ENCODE measurements at places on chromosomes 13 and 19.
A peak's percentile ranks its signal among the peaks of the same experiment; 100 is the strongest.

DNA sequence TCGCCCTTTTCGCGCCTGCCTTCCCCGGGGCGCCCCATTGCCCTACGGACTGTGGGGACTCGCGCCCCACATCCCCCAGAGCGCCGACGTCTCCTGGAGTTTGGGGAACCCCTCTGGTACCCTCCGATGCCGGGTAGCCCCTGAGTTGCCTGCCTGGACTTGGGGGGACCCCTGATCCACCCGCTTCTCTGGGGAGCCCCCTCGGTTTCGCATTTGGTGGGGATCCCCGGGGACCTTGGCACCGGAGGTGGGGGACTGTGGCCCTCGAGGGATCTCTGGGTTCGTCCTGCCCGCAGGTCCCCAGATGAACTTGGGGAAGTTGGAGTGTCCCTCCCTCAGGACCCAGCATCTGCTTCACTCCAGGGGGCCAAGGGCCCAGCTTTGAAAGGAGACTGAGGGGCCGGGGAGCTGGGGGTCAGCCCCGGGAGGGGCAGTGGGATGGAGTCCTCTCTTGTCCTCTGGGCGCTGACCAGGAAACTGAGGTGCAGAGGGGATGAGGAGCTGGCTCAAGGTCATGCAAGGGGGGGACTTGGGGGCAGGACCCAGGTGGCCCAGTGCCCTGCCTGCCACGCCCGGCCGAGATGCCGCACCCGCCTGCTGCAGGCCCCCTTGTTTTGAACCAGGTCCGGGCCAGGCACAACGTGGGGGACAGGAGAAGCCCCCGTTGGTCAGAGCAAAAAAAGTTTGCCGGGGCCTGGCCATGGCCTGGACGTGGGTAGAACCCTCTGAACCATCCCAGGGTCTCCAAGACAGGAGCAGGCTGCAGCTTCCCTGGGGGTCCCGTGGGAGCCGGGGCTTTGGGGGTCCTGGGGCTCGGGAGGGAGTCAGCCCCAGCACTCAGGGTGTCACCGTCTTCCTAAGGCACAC lies 1.0 kb downstream of the EFNA2 start:
- no peak for DNase-seq

DNA sequence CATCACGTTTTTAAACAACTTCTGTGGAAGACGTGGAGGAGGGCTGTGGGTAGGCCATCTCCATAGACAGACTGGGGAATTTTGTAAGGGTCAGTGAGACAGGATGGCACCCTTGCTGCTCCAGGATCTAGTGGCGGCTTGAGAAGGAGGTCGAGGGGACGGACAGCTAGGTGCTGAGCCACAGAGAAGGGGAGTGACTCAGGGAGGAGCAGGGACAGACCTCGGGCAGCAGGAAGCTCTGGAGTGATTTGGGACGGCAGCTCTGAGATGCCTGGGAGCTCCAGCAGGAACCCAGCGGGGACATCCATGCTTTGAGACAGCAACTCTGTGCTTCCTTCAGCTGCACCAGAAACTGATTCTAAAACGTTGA lies 169.1 kb upstream of the SOX1 start:
- DNase-seq = no peak

GRCh38 chr19:55080121-55080967 lies 4.7 kb downstream of the EPS8L1 start:
- peak; percentile 52 for DNase-seq

DNA sequence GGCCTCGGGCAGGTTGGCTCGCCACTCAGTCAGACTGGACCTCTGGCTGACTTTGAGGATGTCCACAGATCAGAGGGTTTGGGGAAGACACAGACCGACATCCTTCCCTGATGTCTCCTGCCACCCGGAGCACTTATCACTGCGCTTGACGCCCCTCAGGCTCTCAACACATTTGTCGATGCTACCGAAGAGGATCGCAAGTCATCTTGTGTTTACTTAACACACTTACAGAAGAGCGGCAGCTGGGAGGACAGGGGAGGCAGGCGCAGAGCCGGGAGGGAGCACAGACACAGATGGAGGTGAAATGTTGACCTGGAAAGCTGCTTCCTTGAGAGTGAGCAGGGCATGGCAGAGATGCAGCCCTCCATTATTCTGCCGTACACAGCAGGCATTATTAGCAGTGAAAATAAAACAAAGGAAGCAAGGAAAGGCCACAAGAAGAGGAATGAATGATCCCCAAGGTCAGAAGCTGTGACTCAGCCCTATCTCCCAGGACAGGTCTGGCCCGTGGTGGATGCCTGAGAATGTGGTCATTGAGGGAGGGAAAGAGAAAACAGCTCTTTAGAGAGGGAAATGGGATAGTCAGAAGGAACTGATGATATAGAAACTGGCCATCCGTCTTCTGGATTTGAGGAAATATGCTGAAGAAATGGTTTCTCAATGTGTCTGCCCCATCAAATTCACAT lies 549.5 kb upstream of the ARGLU1 start:
- DNase-seq = no peak

DNA sequence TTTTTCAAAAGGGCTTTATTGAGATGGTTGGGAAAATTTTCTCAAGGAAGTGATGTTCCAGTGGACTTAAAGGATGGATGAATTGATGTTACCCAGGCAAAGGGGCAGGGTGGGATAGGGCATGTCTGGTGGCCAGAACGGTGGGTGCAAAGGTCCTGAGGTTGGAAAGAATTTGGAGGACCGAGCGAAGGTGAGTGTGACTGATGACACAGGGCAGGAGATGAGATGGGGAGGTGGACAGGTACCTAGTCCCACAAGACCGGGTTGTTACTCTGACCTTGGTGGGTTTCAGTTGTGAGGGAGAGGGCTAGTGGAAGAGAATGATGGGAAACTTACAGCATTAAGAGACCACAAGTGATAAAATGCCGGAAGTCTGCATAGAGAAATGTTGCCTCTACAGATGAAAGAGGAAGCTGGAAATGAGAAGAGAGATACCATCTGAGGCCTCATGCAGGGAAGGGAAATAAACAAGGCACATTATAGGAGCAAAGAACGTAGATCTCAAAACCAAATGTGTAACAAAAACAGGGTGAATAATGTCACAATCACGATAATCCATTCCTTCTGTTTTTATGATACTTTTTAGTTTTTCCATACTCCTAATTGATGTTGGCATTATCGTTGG lies 4.5 kb downstream of the ADGRE1 start:
- DNase-seq = no peak

DNA sequence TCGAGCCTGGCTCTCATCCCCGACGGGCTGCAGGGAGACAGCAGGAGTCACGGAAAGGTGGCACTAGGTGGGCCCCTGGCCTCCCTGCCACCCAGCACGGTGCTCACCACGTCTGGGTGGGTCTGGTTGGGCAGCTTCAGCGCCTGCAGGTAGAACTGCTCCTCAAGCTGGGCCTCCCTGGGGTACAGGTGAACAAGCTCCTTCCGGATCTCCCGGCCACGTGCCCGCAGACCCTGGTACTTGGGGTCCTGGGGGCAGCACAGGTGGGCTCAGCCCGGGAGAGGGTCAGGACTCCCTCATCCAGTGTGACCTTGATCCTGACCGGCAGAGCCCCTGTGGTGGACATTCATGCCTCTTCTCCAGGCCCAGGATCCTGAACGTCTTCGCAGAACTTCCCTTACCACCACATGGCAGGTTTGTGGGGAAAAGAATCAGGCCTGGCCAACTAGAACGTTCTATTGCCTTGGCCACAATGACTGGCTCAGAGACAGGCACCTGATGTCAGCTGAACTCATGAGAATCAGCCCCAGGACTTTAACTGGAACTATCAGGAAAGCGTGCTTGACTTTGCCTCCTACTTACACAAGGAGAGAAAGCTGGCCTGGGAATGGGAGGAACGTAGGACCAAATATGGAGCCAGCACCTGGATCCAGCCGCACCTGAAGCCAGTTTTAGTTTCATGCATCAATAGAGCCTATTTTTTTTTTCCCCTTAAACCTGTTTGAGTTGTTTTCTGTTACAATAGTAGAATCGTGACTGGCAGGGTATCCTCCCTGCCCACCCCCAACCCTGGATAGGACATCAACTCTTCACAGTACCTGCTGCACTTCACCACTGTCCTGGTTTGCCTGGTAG lies 8.9 kb downstream of the SARS2 start:
- DNase-seq = no peak

DNA sequence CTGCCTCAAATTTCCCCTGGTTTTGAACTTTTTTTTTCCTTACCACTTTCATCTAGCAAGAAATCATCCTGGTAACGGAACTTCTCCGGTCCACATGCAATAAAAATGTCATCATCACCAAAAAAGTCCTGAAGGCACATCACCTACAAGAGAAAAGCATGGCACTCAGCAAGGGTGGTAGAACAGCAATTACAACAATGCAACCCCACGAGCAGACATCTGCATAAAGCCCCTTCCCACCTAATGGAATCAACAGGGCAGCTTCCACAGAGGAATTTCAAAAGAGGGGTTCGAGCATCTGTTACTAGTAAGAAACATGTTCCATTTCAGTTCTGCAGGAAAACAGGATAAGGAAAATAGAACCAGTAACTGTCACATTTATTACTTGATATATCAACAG lies 183.9 kb downstream of the DCLK1 start:
- no peak for DNase-seq

DNA sequence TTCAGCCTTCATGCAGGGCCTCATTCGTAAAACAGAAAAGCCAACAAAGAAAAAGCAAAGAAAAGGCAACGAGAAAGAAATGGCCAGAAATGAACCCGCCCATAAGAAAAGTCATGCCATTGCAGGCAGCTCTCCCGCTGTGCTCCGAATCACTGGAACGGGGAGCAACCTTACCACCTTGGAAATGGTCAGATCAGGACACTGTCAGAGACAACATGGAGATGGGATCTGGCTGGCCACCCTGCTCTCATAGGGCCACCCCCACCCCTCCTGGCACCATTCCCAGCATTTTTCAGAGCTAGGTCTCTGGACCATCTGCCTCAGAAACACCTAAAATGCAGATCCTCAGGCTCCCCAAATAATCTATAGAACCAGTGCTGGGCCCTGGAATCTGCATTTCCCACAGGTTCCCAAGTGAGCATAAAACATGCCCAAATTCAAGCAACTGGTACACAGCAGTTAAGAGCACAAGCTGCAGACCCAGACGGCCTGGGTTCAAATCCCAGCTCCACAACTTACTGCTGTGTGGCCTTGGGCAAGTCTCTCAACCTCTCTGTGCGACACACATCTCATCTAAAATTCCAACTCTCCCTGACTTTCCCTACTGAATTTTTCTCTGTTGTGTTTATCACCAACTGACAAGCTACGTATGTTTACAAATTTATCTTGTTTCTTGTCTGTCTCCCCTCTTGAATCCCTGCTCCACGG lies 151.6 kb downstream of the IER2 start:
- DNase-seq = no peak

GRCh38 chr19:15292847-15293582 lies 39.3 kb downstream of the BRD4 start:
- DNase-seq = no peak

GRCh38 chr19:3945838-3946237 lies 13.0 kb downstream of the NMRK2 start:
- no peak for DNase-seq

DNA sequence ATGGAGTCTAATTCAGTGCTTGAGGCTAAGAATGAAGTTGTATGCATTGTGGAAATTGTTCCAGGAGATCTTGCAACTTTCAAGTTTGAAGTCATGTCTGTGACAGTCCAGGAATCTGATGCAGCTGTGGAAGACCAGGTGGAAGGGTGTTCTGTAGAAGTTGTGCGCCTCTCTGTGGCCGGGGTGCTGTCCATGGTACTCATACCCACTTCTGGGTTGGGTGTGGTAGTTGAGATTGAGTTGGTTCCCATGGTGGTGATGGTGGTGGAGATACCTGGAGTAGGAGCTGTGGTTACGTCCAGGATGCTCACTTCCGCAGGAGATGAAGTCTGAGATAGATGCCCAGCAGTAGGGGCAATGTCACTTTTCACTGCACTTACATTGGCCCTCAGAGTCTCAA lies 44.3 kb downstream of the MUC16 start:
- no peak for DNase-seq

GRCh38 chr19:48619692-48620585 lies 633 bp downstream of the SPHK2 start:
- DNase-seq = no peak

DNA sequence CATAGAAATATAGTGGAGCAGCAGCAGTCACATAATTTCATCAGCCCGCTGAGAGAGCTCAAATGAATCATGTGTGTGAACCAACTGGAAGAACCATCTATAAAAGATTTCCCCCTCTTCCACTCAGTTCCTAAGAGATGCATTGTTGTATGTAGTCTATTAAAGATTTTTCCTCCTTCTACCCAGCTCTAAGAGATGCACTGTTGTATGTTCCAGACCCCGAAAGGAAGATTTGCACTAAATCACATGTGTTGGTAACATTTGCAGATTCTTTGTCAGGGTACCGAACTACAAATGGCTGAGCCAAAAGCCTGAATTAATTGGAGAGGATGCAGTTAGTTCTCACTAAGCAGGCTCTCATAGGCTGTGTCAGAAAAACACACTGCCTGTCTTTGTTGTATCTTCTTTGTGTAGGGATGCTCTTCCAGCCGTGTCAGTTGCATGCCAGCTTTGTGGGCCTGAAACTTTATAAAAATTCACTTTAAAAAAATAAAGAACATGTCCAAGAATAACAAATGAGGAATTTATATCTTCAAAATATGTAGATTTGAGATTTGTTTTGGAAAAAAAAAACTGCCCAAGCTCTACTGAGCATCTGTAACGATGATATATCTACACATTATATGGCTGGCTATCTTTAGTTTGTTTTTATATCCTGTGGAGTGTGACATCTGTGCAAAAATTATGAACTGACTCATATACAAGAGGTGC lies 223.1 kb downstream of the MZT1 start:
- DNase-seq = no peak

GRCh38 chr13:18232298-18232993 lies 949.2 kb downstream of the TUBA3C start:
- no peak for DNase-seq

GRCh38 chr13:75481176-75482069 lies 546 bp downstream of the TBC1D4 start:
- DNase-seq = no peak

- no peak for DNase-seq
These were observed 438.6 kb downstream of the COG6 start for GRCh38 chr13:40094056-40094455.

DNA sequence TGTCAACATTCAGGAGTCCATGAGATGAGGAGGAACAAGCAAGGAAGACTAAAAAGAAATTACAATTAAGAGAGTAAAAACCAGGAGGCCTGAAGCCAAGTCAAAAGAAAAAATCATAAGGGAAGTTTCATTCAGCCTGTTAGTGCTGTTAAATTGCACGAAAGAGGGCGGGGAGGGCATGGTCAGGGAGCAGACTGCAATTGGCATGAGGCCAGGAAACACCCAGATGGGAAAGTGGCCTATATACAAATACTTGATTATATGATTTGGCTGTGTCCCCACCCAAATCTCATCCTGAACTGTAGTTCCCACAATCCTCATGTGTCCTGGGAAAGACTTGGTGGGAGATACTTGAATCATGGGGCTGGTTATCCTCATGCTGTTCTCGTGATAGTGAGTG lies 43.9 kb downstream of the TNFSF13B start:
- no peak for DNase-seq

DNA sequence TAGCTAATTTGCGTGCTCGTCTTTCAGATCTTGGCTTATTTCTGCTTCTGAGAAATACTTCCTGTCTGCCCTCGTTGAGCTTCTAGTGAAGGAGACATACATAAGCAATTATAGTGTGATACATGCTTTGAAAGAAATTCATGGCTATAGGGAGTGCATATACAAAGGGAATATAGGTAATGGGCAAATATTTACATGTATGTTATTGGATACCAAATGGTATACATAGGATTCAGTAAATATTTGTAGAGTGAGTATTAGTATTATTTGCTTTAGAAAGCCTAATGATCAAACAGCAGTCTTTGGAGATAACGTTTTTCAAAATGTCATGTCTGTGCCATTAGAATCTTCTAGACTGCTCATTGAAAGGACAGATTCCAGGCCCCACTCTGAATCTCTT lies 5.2 kb downstream of the BRCA2 start:
- DNase-seq = no peak

GRCh38 chr13:51437550-51438127 lies 15.2 kb downstream of the INTS6 start:
- DNase-seq = no peak

Data from stimulated activated CD4-positive, alpha-beta T cell treated with anti-CD3 and anti-CD28 coated beads, Interleukin-12 subunit alpha, Interleukin-12 subunit beta, amount 100 ng/mL, for 48 hours (primary cell).